LNCaP clone FGC (cell line): ENCODE measurements at places on chromosomes 1 and 21.

DNA sequence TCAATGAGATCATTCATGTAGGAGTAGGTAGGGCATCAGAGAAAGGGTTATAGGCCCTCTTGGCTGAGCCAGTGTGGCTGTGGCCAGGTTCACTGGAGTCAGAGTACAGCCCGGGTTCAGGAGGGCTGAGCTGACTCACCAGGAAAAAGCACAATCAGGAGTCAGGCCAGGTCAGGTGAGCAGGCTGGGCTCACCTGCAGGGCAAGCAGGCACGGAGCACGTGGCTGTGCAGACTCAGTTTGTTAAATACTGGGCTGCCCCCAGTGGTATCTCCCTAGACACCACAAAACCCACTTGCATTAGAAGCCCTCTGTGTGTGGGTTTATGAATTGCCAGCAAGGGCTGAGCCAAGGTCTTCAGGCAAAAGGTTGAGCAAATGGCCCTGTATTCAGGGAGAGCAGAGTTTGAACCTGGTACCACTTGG is 122.1 kb upstream of the SERBP1 start:
- no peak for DNase-seq

GRCh38 chr1:203550846-203551245 is 56.9 kb downstream of the OPTC start:
- no peak for DNase-seq

DNA sequence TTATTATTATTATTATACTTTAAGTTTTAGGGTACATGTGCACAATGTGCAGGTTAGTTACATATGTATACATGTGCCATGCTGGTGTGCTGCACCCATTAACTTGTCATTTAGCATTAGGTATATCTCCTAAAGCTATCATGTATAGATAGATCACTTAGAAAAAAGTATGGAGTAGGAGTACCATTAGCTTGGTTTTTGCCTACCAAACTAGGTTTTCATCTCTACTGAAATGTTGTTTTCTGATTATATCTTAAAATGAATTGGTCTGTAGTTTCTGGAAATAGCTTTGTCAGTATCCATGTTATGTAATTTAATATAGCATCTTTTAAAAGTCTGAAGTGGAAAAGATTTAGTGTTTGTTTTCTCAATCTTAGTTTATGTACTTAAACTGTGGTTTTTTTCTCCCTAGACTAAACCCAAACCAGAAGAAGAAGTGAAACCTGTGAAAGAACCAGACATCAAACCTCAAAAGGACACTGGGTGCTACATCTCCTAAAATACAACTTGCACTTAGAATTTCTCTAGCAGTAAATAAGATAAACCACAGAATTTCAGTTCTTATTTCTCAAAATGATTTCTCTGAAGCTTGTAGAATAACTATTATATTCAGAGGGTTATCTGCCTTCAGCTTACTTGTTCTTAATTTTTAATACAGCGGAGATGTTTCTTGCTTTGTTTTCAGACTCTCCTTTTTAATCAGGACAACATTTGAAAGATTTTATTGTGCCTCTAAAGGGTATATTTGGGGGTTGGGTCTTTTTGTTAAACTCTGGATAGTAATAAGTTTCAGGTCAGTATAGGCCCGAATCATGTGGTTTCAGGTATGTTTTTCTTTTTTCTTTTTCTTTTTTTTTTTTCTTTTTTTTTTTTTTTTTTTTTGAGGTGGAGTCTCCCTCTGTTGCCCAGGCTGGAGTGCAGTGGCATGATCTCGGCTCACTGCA is 4.5 kb upstream of the FAM177B start:
- DNase-seq = no peak

DNA sequence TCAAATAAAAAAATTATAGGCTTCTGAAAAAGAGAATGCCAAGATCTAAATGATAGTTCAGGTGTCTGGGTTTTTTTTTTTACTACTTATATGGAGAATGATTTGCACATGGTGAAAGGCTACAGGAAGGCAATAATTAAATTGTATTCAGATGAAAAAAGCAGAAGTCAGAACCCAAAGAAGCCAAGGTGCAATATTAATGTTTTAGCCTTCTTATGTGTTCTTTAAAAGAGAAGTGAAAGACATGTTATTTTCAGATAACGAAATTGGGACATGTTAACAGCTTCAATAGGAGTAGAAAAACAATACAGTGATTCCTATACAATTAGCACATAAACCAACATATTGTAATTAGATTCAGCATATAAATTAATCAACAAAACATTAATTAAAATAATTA is 452.9 kb upstream of the PRMT6 start:
- no peak for DNase-seq

GRCh38 chr1:208213786-208214185 is 30.4 kb downstream of the PLXNA2 start:
- no peak for DNase-seq
